ENCODE measurements at places on chromosomes 3 and 15.

GRCh38 chr3:159239059-159239458, 437.2 kb downstream of the MFSD1 start:
- DNase-seq: no peak
- H3K4me3 ChIP-seq: no peak overlapping the region
- peaks cover 11% of the 10 kb centered on the region for H3K27me3 ChIP-seq
- H3K27ac ChIP-seq: no peak overlapping the region
- H3K36me3 ChIP-seq: no peaks in the 10 kb centered on the region

DNA sequence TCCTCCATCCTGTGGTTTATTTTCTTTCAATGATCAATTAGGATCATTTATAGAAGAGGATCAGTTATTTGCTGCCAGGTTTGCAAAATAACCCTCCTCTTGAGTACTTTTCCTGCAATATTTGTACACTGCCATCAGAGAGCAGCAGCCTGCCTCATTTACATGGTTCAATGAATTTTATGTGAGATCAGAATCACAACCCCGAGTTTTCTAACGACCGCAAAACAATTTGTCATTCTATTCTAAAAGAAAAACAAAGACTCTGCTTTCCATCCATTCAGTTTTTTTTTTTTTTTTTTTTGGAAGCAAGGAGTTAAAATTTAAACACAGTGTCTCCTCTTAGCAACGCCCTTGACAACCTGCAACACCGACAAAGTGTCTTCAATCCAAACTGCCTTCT, 146.9 kb downstream of the RAB11A start:
- H3K27me3 ChIP-seq: peaks cover 10% of the 10 kb centered on the region
- no peak overlapping the region for H3K4me3 ChIP-seq
- no peaks in the 10 kb centered on the region for H3K4me1 ChIP-seq
- no peak overlapping the region for H3K27ac ChIP-seq
- no peak for DNase-seq
- no peaks in the 10 kb centered on the region for H3K36me3 ChIP-seq

DNA sequence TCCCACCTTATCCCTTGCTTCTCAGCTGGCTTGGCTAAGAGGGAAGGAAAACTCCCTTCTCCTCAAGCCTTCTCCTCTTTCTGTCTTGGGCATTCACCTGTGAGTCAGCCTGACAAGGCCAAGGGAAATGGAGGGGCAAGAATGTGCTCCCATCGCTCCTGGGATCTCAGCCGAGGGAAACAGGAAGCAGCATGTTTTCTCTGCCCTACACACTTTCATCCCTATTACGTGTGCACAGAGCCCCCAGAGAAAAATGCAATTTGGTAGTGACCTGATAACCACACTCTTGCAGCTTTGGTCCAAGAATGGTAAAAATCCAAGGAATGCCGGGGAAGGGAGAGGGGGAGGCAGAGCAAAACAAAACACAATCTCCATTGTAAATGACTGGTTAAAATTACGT, 32.9 kb upstream of the MTMR10 start:
- no peak for DNase-seq
- peaks cover 58% of the 10 kb centered on the region for H3K4me1 ChIP-seq
- H3K27ac ChIP-seq: no peak overlapping the region

DNA sequence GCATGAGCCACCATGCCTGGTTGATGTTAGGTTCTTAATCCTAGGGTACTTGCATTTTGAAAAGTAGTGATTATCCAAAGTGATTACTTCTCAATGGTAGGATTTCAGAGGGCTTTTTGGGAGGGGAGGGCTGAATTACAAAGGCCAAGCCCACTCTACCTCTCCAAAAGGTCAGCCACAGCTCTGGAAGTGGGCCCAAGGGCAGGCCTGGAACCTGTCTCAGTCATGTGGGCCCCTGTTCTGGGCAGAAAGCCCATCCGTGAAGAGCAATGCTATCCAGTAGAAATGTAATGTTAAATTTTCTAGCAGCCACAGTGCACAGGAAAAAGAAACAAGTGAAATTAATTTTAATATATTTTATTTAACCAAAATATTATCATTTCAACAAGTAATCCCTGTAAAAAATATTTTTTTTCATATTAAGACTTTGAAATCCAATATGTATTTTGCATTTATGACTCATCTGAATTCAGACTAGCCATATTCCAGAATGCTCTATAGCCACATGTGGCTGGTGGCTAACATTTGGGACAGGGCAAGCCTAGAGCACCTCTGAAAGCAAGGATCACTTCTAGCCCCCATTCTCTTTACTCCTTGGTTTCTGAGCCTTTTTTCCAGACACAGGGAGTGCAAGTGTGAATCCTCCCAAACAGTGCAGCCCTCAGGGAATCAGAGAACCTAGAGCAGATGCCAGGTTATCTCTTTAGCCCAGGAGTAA, 16.8 kb downstream of the RFT1 start:
- no peak for DNase-seq
- no peaks in the 10 kb centered on the region for H3K27me3 ChIP-seq
- no peaks in the 10 kb centered on the region for H3K4me1 ChIP-seq
- no peak overlapping the region for H3K27ac ChIP-seq

DNA sequence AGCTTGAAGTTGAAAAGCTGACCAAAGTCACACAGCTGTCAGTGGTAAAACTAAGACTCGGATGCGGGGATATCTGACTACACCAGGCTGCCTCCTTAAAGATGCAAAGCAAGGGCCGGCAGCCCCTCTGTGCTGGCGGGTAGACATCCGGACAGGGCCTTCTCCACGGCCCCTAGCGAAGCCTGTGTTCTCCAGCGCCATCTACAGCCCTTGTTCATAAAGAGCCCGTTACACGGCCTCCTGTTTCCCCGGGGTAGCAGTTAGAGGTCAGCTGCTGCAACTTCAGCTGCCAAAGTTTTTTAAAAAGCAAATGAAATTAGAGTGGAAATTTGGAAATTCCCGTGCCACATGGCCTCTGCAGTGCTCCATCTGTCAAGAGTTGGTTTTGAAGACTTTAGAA, 383.0 kb downstream of the TBL1XR1 start:
- H3K27me3 ChIP-seq: peaks cover 2% of the 10 kb centered on the region
- no peak for DNase-seq
- no peak overlapping the region for H3K27ac ChIP-seq
- no peak overlapping the region for H3K4me3 ChIP-seq
- H3K4me1 ChIP-seq: no peaks in the 10 kb centered on the region

GRCh38 chr3:31249545-31249944, 283.2 kb upstream of the STT3B start:
- no peaks in the 10 kb centered on the region for H3K36me3 ChIP-seq
- no peak overlapping the region for H3K4me3 ChIP-seq
- DNase-seq: no peak
- H3K4me1 ChIP-seq: no peaks in the 10 kb centered on the region

DNA sequence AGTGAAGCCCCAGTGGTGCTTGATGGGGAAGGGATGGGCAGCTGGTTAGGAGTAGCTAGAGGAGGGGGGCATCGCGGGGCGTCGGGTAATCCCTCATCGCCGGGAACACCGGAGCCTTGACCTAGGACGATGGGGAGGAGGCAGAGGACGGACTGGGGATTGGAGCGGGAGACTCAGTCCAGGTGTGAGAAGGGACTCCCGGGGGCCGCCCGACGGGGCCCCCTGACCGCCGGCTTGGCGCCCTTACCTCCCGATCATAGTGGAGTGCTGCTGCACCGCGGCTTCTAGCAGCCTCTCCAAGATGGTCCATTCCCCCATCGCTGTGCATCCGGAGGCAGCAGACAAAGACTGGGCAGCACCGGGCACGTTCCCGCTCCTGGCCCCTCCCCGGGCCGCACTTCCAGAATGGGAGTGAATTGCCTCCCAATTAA, 612 bp downstream of the GJD2 start:
- H3K36me3 ChIP-seq: no peaks in the 10 kb centered on the region
- H3K4me1 ChIP-seq: peaks cover 4% of the 10 kb centered on the region
- H3K27me3 ChIP-seq: peaks cover 48% of the 10 kb centered on the region
- DNase-seq: no peak
- H3K4me3 ChIP-seq: no peak overlapping the region

Measured in activated B cell treated with CpG ODN at 0.5 μM for 24 hours (primary cell).